ENCODE measurements at places on chromosomes 16 and 17.

- no peak for DNase-seq
- H3K4me1 ChIP-seq: peaks cover 69% of the 10 kb centered on the region
- H3K4me3 ChIP-seq: no peak overlapping the region
- H3K36me3 ChIP-seq: no peaks in the 10 kb centered on the region
- H3K27ac ChIP-seq: no peak overlapping the region
- H3K27me3 ChIP-seq: peaks cover 5% of the 10 kb centered on the region
Measured at GRCh38 chr17:78368854-78369495, 9.1 kb upstream of the SOCS3 start.

DNA sequence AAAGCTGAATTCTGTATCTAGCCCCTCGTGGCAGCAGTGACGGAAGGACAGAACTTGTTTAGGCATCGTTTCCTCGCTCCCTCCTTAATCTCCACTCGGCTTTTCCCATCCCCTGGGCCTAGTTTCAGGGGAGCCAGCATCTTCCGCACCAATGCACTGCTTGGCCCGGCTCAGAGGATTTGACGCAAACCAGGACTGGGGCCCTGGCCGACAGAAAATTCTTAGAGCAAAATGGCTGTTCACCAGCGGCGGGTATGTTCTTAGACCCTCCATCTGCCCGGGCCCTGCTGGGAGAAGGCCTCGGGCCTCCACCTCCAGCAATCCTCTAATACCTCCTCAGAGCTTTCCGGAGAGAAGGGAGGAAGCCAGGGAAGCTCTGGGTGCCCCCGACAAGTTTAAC lies 54.6 kb downstream of the TBC1D16 start:
- H3K27me3 ChIP-seq: no peaks in the 10 kb centered on the region
- DNase-seq: no peak
- H3K4me1 ChIP-seq: peaks cover 74% of the 10 kb centered on the region

GRCh38 chr17:2111691-2112090 lies 56.8 kb downstream of the HIC1 start:
- H3K36me3 ChIP-seq: peaks cover 7% of the 10 kb centered on the region
- peaks cover 16% of the 10 kb centered on the region for H3K4me1 ChIP-seq
- DNase-seq: no peak
- H3K27me3 ChIP-seq: peaks cover 4% of the 10 kb centered on the region
- H3K27ac ChIP-seq: no peak overlapping the region

- no peak overlapping the region for H3K27ac ChIP-seq
- H3K27me3 ChIP-seq: peaks cover 8% of the 10 kb centered on the region
- no peaks in the 10 kb centered on the region for H3K4me1 ChIP-seq
- H3K4me3 ChIP-seq: no peak overlapping the region
Measured at GRCh38 chr16:19239511-19240155, 45.9 kb upstream of the CLEC19A start.

- H3K27ac ChIP-seq: no peak overlapping the region
- no peaks in the 10 kb centered on the region for H3K36me3 ChIP-seq
- peaks cover 53% of the 10 kb centered on the region for H3K4me1 ChIP-seq
- peaks cover 4% of the 10 kb centered on the region for H3K27me3 ChIP-seq
- no peak overlapping the region for H3K4me3 ChIP-seq
Measured at GRCh38 chr17:83180996-83181481, 101.6 kb downstream of the METRNL start.

DNA sequence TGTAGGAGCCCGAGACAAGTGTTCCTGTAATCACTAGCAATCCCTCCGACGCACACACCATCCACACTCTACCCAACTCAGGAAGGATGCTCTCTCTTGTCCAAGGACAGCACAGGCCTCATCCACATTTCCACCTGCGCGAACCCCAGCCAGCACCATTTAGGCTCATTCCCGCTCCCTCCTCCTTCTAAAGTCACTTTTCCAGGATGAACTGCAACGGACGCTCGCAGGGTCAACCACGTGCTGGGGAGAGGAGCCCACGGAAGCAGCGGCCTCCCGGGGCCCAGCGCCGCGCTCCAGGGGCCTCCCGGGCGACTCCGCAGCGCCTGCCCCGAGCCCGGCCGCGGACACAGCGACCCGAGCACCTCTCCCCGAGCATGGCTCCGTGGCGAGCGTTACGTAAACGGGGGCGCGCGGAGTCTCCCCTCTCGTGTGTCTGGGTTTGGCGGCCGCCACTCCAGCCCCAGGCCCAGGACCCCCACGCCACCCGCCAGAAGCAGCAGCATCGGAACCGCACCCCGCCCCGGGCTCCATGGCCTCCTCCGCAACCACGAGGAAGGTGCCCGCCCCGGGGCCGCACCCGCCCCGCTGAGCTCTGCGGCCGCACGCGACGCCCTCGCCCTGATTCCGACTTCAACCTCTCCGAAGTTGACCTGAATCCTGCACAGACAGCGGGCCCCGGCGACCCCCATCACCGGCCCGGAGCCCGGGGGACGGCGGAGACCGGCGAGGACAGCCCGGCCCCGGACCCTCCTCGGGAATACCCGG lies 668 bp downstream of the USP36 start:
- H3K4me3 ChIP-seq: peak overlapping the region; percentile 92
- H3K4me1 ChIP-seq: peaks cover 24% of the 10 kb centered on the region
- peaks cover 5% of the 10 kb centered on the region for H3K27me3 ChIP-seq
- H3K27ac ChIP-seq: peak overlapping the region; percentile 73
- no peak for DNase-seq
- H3K36me3 ChIP-seq: peaks cover 28% of the 10 kb centered on the region

- no peak for DNase-seq
- peaks cover 33% of the 10 kb centered on the region for H3K36me3 ChIP-seq
- peaks cover 2% of the 10 kb centered on the region for H3K4me1 ChIP-seq
- H3K27ac ChIP-seq: no peak overlapping the region
- H3K4me3 ChIP-seq: no peak overlapping the region
Measured at GRCh38 chr17:75160211-75160610, 5.9 kb upstream of the JPT1 start.

GRCh38 chr16:56738221-56738620 lies 8.3 kb downstream of the NUP93 start:
- H3K4me3 ChIP-seq: no peak overlapping the region
- no peaks in the 10 kb centered on the region for H3K27me3 ChIP-seq
- H3K36me3 ChIP-seq: peaks cover 38% of the 10 kb centered on the region
- DNase-seq: no peak
- no peak overlapping the region for H3K27ac ChIP-seq

DNA sequence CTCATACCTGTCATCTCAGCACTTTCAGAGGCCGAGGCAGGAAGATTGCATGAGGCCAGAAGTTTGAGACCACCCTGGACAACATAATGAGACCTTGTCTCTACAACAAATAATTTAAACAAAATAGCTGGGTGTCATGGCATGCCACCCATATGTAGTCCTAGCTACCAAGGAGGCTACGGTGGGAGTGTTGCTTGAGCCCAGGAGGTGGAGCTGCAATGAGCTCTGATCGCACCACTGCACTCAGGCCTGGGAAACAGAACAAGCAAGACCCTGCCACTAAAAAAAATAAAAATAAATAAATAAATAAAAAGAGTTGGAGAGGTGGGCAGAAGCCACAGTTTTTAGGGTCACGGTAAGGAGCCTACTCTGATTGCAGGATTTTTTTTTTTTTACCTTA lies 136.0 kb downstream of the TANC2 start:
- no peaks in the 10 kb centered on the region for H3K4me1 ChIP-seq
- H3K4me3 ChIP-seq: no peak overlapping the region
- no peak overlapping the region for H3K27ac ChIP-seq
- peaks cover 6% of the 10 kb centered on the region for H3K36me3 ChIP-seq
- DNase-seq: no peak
- H3K27me3 ChIP-seq: no peaks in the 10 kb centered on the region

DNA sequence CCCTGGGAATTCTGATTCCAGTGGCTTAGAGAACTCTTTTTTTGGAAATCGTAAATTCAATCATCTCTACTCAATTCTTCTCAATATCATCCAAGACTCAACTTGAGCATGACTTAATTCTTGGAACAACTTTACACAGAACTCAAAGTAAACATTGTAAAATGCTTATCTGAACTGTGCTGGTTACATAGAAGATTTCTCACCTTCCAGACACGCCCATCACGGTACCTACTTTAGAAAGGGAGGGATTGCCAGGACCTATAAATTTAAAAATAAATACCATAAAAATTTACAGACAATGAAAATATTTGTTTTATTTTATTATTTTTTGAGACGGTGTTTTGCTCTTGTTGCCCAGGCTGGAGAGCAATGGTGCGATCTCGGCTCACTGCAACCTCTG lies 26.5 kb downstream of the MAP1LC3B start:
- no peaks in the 10 kb centered on the region for H3K27me3 ChIP-seq
- peaks cover 19% of the 10 kb centered on the region for H3K4me1 ChIP-seq
- no peak for DNase-seq
- H3K36me3 ChIP-seq: peaks cover 48% of the 10 kb centered on the region

- peaks cover 5% of the 10 kb centered on the region for H3K27me3 ChIP-seq
- no peaks in the 10 kb centered on the region for H3K36me3 ChIP-seq
- no peaks in the 10 kb centered on the region for H3K4me1 ChIP-seq
- DNase-seq: no peak
- no peak overlapping the region for H3K4me3 ChIP-seq
- no peak overlapping the region for H3K27ac ChIP-seq
Measured at GRCh38 chr16:64165368-64165767, 956.5 kb downstream of the CDH11 start.

DNA sequence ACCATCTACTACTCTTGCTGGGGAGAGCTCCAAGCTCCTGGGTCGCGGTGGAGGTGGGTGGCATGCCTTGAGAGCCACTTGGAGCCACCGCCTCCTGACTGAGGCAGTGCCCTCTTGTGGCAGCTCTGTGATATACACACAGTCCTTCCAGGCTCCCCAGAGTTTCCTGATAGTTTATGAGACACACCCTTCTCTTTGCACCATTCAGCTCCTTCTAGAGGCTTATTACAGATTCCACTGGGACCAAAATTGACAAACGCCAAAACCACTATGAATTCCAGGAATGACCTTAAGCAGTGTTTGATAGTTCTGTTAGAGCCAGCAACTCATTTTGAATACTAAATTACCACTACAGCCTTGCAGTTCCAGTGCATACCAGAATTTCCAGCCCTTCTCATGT lies 170.1 kb upstream of the CDH13 start:
- H3K4me1 ChIP-seq: peaks cover 16% of the 10 kb centered on the region

- no peak overlapping the region for H3K4me3 ChIP-seq
- no peaks in the 10 kb centered on the region for H3K27me3 ChIP-seq
- DNase-seq: no peak
- H3K4me1 ChIP-seq: peaks cover 16% of the 10 kb centered on the region
- peaks cover 10% of the 10 kb centered on the region for H3K36me3 ChIP-seq
- H3K27ac ChIP-seq: no peak overlapping the region
Measured at GRCh38 chr16:407253-407652, 5.6 kb downstream of the DECR2 start.

- peaks cover 59% of the 10 kb centered on the region for H3K4me1 ChIP-seq
- H3K27me3 ChIP-seq: peaks cover 16% of the 10 kb centered on the region
Measured at GRCh38 chr17:41680426-41681040, 8.2 kb upstream of the EIF1 start.

DNA sequence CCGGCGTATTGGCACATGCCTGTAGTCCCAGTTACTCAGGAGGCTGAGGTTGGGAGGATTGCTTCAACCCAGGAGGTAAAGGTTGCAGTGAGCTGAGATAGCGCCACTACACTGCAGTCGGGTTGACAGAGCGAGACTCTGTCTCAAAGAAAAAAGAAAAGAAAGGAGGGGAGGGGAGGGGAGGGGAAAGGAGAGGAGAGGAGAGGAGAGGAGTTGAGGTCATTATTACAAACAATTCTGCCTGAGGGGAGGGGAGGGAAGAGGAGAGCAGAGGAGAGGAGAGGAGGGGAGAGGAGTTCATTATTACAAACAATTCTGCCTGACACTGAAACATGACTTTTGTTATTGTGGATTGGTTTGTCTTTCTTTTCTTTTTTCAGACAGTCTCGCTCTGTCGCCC lies 19.8 kb upstream of the ABCA5 start:
- no peaks in the 10 kb centered on the region for H3K27me3 ChIP-seq
- peaks cover 25% of the 10 kb centered on the region for H3K4me1 ChIP-seq
- no peak overlapping the region for H3K4me3 ChIP-seq
- DNase-seq: no peak
- no peak overlapping the region for H3K27ac ChIP-seq
- H3K36me3 ChIP-seq: no peaks in the 10 kb centered on the region

GRCh38 chr17:78338486-78339259 lies 21.2 kb downstream of the SOCS3 start:
- no peak overlapping the region for H3K27ac ChIP-seq
- peaks cover 49% of the 10 kb centered on the region for H3K4me1 ChIP-seq
- H3K27me3 ChIP-seq: peaks cover 38% of the 10 kb centered on the region
- H3K4me3 ChIP-seq: no peak overlapping the region
- DNase-seq: no peak
- H3K36me3 ChIP-seq: no peaks in the 10 kb centered on the region

- H3K27ac ChIP-seq: no peak overlapping the region
- H3K36me3 ChIP-seq: peaks cover 2% of the 10 kb centered on the region
- H3K27me3 ChIP-seq: peaks cover 18% of the 10 kb centered on the region
- H3K4me1 ChIP-seq: peaks cover 40% of the 10 kb centered on the region
- H3K4me3 ChIP-seq: no peak overlapping the region
Measured at GRCh38 chr17:309361-309888, 43.2 kb downstream of the RPH3AL start.
